Caco-2 (cell line): ENCODE measurements at places on chromosomes 1 and 21.

DNA sequence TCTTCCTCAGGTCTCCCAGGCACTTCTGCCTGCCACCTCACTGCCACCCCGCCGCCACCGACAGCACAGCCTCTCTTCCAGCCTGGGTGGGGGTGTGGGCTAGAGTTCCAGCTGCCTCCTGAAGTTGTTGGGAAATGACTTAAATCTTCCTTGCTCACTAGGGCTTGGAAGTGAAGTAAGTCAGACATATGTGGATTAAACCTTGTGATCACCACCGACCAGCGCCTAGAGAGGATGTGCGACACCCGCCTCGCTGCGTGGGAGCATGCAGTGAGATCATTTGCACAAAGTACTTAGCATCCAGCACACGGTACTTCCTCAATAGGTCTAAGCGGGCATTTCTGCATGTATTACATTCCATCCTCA, 71.4 kb upstream of the FAM20B start:
- DNase-seq, result no peak

GRCh38 chr1:22567197-22567596, 3.9 kb downstream of the EPHA8 start:
- no peak for DNase-seq

- DNase-seq, result no peak
These were observed 24.6 kb upstream of the PEX19 start for GRCh38 chr1:160309571-160309970.

DNA sequence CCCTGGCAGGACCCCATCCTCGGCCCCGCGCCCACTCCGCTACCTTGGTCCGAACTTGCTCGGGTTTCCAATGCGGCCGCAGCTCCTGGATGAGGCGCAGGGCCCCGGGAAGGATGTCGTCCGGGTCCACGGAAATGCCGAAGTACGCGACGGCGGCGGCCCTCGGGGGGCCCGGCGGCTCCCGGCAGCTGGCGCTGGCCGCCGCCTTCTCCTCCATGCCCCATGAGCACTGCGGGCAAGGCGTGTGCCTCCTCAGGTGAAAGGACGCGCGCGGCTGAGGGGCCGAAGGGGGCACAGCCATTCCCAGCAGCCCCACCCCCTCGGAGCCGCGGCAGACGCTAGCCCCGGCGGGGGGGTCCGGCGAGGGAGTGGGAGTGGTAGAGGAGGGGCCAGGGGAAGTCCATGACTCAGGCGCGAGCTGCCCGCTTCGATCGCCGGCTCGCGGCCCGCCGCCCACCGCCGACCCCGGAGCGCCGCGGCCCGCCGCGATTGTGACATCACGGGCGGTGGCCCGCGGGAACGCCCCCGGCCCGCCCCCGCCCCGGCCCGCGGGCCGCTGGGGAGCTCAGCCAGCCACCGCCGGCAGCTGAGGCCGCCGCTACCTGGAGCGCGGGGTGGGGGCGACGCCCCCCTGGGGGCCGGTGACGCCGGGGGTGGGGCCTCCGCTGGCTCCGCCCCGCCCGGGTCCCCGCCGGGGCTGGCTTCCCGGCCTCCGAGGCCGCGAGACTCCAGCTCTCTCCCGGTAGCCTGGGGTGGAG, at the start of gene ETNK2:
Gene ETNK2 (minus strand): TSS at position 493 of the 758 bp plus-strand sequence. CDS start 192 bp downstream, at position 301.
- DNase-seq, result peak; percentile 76

DNA sequence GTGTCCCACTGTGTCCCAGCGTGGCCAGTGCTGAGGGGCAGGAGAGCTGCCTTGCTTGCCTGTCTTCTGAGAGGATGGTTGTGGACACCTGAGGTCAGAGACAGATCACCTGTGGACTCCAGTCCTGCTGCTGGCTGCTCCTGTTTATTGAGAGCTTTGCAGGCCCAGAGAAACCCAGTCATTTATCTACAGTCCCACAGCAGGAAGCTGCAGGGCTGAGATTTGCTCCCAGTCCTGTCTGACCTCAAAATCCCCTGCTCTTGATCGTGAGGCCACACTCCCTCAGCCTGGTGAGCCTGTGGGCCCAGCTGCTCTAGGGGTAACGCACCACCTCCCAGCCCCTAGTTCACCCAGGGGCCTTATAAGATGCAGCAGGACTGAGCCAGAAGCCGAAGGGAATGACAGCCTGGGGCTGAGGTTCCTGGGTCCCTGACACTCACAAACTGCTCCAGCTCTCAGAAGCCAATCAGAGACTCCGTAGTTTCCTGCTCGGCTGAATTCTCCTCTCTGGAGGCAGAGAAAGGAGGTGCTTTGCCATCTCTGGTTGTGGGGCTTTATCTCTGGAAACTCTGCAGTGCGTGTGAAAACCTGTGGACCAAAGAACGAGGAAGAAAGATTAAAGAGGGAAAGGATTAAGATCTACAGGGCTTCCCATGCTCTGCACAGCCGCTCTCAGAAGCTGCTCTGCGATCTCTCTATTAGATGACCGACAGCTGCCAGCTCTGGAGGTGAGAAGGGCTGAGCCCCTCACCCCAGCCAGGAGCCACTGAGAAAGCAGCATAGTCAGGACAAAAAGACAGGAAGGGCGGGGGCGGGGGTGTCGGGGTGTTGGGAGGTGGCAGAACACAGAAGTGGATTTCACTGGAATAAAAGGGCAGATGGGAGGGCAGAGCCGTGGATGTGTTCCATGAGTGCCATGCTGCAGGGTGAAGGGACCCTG, 39.1 kb downstream of the UBIAD1 start:
- DNase-seq, result no peak

GRCh38 chr1:159827549-159827948, 876 bp downstream of the SLAMF8 start:
- no peak for DNase-seq

DNA sequence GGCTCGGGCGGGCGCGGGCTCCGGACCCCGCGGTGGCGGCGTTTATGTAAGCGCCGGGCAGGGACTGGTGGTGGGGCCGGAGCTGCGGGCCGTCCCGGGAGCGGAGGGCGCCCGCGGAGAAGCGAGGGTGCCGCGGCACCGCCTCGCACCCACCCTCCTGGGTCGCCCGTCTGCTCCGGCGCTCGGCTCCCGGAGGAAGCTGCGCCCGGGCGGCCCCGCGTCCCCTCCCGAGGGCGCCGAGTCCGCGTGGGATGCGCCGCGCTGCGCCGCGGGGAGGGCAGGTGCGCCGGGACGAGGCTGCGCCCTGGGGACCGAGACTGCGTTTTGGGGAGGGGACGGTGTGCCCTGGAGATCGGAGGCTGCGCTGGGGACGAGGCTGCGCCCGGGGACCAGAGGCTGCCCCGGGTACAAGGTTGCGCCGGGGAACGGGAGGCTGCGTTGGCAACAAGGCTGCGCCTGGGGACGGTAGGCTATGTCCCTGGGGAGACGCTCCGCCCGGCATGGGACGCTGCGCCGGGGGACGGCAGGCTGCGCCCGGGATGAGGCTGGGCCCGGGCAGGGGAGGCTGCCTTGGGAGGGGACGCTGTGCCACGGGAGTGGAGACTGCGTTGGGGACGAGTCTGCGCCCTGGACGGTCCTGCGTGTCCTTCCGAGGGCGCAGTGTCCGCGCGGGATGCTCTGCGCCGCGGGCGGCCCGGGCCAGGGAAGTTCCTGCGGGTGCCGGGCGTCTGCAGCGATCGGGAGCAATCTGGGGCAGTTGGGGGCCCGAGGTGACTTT, 627 bp downstream of the ADARB1 start:
- peak; percentile 72 for DNase-seq

GRCh38 chr1:112544011-112544688, 35.4 kb downstream of the WNT2B start:
- no peak for DNase-seq

DNA sequence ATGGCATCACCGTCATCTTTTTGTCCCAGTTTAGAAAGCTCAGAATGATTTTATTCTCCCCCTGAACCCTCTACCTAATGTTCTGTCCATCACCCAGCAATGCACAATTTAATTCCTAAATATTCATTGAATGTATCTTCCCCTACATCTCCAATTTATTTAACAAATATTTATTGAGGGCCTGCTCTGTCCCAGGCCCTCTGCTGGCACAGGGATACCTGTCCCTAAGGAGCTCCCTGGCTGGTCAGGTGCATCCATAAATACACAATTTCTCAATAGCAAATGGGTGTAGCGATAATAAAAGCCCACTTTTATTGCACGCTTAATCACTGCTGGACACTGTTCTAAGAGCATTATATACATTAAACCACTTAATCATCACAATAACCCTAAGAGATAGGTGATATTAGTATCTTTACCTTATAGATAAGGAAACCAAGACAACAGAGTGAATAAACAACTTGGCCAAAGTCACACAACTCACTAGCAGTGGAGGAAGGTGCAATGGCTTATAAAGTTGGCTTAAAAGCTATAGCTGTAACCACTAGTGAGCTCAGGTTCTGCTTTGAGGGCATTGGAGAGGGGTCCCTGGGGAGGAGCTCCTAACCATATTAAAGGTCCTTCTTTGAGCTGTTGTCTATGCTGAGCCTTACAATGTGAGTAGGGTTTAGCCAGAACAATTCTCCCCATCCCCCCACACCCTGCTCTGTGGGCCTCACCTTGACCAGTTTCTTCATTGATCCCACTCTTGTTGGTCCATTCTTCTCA, 126.3 kb upstream of the JUN start:
- DNase-seq, result no peak

DNA sequence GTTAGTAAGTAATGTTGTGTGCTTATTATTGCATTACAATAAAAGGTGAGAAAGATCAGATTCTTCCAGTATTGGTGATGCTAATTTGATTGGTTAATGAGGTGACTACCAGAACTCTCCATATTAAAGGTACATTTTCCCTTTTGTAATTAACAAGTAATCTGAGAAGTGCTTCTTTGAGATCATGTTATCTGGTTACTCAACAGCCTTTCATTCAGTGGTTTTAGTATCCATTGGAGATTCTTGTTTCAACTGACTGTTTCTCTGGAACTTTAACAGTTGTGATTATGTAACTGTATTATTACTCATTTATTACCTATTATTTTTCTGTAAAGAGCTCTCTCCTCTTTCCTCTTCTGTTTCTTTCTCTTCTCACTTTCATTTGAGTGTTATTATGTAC, 86.7 kb downstream of the PEX14 start:
- no peak for DNase-seq

- no peak for DNase-seq
These were observed 48.7 kb downstream of the TESK2 start for GRCh38 chr1:45442272-45442671.

DNA sequence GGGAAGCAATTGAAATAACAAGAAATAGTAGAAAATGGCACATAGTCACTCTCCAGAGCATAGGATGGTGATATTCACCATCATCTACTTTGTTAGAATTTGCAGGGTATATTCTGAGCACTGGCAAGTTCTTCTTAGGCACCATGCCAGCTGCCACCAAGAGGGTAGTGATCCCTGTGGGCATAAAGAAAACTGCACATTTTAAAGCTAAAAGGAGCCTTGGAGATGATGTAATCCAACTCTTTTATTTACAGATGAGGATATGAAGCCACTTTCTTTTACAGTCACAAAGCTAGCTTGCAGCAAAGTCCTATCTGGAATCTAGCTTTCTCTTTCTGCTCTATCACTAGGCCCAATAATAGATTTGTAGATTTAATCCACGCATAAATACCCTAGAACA, 69.0 kb downstream of the PTGER3 start:
- no peak for DNase-seq

DNA sequence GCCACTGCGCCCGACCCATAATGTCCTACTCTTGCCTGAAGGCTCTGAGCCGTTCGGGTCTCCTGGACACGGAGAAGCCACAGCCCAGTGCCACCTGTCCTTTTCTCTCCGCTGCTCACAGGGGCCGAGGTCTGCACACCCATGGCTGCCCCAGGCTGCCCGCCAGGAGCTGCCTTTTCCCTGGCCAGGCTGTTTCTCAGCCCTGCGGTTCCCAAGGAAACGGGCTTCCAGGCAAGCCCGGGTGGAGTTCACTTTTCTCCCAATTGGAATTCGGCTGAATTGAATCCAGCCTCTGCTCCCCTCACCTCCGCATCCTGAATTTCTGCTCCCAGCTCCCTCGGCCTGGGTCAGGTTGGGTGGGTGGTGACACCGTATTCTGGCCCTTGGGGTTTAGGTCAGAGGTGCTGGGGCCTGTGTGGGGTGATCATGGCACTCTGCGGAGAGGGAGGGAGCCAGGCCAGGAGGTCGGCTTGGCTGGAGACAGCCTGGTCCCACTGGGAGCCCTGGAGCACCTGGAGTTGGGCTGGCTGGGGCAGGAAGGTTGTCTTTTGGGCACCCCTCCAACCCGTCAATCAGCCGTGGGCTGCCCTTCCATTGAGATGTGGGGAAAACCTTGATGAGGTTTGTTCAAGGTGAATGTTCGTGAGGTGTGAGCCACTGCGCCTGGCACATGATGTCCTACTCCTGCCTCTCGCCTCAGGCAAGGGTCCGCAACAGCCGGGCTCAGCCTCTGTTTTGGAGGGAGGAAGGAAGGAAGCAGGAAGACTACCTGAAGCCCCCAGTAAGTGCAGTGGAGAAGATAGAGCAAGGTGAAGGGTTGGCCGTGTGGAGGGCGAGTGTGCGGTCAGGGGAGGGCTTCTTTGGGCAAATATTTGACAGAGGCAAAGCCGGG, 25.1 kb downstream of the RRP1 start:
- no peak for DNase-seq

- DNase-seq, result no peak
These were observed 19.9 kb downstream of the REG4 start for GRCh38 chr1:119791377-119791776.

GRCh38 chr1:57959531-57960241, 535.8 kb upstream of the DAB1 start:
- DNase-seq, result no peak

DNA sequence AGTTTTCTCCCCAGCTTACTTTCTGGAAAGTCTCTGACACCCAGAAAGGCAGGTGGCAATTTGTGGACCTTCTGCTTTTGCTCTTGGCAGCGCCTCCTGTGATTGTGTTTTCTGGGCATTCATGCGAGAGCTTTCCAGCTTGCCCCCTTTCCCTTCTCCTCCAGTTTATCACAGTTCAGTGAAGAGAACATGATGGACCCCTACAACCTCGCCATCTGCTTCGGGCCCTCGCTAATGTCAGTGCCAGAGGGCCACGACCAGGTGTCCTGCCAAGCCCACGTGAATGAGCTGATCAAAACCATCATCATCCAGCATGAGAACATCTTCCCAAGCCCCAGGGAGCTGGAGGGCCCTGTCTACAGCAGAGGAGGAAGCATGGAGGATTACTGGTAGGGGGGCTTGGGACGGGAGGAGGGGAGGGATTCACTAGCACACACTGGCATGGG, 24.3 kb upstream of the IKBKE start:
- DNase-seq, result no peak

DNA sequence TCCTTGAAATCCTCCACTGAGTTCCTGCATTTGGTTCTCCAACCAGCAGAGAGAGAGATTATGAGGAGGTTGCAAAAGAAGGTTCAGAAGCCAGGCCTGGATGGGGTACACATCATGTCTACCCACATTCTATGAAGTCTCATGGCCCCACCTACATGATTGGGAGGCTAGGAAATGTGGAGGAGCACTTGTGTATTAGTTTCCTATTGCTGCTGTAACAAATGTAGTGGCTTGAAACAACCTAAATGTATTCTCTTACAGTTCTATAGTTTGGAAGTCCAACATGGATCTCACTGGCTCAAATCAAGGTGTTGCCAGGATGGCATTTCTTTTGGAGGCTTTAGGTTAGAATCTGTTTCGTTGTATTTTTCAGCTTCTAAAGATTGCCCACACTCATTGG, 134.2 kb upstream of the ZNF648 start:
- no peak for DNase-seq

GRCh38 chr1:63797056-63797726, 23.4 kb downstream of the ROR1 start:
- DNase-seq, result no peak

GRCh38 chr1:167748906-167749305, 27.1 kb downstream of the MPZL1 start:
- no peak for DNase-seq

GRCh38 chr1:29644812-29645211, 408.5 kb downstream of the PTPRU start:
- DNase-seq, result no peak
